GM12865 (cell line): ENCODE measurements at places on chromosomes 7 and 10.

- DNase-seq = peak; percentile 25
Observed at GRCh38 chr7:8594115-8594514, 160.7 kb downstream of the NXPH1 start.

DNA sequence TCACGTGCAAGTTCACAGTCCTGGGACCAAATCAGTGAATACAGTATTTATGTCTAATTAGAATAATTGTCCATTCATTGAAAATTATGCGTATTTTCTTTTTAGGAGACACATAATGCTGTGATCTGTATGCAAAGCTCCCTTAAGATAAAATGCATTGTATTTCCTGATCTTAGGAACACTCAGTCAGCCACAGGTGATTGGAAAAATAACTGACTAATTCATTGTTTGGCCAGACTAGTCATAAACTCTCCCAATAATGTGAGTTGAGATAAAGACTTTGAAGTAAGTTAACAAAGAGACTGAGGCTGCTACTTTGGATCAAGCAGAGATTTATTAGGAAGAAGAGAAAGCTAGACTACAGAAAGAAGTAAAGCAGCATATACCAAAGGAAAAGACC lies 182.2 kb downstream of the GNAI1 start:
- DNase-seq = no peak

DNA sequence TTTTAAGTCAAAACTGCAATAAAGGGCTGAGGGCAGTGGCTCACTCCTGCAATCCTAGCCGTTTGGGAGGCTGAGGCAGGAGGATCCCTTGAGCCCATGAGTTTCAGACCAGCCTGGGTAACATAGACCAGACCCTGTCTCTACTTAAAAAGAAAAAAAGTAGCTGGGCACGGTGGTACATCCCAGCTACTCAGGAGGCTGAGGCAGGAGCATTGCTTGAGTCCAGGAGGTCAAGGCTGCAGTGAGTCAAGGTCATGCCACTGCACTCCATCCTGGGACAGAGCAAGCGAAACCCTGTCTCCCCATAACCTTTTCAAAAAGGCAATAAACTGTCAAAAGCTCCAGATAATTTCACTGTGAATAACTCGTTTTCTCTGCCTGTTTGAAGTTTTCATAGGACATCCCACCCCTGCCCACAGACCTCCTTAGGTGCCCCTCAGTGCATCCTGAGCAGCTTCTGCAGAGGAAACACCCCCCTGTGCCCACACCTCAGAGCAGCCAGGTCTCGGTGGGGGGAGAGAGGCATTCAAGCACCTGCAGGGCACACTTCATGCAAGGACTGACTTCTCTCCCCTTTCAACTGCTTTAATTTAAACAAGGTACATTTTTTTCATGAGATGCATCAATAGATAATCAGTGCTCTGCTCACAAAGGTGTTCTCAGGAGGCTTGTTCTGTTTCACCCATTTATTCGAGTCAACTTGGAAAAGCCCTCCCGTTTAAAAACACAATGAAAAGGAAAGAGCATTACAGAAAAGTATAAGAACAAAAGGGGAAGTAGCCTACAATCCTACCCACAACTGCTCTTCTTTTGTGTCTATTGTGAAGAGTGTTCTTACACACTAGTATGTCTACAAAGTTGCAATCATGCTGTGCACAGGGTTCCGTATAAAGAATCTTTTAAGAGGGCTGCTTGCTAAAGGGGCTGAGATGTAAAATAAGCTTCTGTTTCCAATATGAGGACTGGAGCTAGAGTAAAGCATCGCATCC lies 104.9 kb downstream of the KMT2E start:
- no peak for DNase-seq

DNA sequence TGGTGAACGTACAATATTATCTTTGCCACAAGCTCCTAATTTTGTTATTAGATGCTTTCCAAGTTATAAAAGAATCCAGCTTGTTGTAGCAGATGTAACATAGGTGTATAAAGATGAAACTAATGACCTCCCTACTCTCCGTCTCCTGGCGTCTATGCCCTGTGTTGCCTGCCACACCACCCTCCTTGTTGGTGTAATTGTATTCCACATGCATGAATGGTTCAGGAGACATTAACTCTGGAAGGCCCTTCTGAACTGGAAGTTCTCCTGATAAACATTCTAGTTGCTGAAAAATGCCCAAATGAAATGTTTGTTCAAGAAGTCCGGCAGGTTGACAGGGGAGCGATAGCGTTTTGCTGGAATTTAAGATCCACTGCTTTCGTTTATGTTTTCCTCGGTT lies 53.9 kb upstream of the SEPHS1 start:
- DNase-seq = no peak

GRCh38 chr10:76504823-76505222 lies 1073.4 kb downstream of the LRMDA start:
- no peak for DNase-seq

DNA sequence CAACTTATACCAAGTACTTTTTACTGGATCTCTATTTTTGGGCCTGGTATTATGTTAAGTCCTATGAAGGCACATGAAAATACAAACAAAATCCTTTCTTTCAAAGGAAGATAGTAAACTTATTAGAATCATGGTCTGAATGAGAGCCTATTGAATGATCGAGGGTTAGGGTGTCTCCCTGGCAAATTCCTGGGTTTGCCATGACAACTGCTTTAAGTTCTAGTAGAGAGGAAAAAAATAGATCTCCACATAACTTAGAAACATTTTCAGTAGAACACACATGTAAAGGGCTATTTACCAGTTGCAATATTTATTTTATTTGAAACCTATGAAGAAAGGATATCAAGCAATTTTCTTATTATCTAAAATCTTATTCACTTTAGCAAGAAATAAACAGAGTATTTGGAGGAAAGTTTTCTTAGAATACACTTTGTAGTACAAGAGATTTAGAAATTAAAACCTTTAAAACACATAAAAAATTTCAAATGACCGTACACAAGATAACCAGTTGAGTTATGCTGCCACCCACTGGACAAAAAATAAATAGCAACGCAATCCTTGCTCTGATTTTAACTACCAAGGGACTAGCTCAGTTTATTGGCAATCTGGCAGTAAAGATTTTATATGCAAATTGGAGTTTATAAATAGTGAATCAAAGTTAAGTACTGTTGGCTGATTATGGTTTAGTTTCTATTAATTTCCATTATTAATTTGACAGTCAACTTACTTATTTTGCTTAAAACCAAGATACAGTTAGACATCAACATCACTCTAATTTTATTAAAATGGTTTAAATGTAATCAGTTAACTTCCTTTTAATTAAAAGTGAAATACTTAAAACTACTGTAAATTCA lies 33.9 kb downstream of the CACUL1 start:
- peak; percentile 61 for DNase-seq
